Putamen (tissue), 1 donor: ENCODE measurements at places on chromosomes 1 and 21.

DNA sequence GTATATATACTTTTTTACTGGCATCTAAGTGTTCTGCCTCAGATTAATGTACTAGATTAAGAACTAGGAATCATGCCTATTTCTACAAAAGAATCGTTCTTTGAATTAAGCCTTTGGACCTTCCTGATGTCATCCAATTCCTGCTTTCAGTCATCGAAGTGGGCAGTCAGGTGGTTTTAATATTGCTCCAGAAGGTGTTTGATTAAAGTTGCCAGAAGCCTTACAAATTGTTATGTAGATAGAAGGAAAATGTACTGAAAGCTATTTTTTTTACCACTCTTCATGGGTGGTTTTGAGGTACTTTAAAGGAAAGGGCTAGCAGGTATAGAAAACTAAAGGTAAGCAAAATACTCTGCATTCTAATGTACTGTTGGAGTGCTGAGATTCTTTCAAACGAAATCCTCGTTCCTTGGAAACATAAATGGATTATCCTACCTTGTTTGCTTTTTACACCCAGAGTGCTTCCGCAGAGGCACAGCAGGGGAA is 716 bp downstream of the CTBS start:
- DNase-seq: no peak

- DNase-seq: no peak
Observed at GRCh38 chr1:33314416-33314815, 6.5 kb downstream of the A3GALT2 start.

DNA sequence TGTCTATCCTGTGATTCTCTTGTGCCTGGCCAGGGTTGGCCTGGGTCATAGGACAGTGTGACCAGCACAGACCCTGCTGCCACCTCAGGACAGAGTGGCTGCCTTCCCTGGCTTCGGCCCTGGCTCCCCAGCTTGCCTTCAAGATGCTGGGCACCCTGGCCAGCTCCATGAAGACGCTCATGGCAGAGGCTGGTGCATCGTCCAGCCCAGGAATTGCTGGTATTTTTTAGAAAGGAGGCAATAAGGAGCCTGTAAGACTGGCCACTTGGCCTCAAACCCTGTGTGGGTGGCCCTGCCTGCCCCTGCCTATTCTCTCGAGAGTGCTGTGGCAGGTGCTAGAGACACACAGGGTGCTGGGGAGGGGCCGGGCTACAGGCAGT is 70.4 kb upstream of the ACTRT2 start:
- no peak for DNase-seq

GRCh38 chr21:43703035-43703880 is 15.7 kb upstream of the PDXK start:
- DNase-seq: peak; percentile 47

DNA sequence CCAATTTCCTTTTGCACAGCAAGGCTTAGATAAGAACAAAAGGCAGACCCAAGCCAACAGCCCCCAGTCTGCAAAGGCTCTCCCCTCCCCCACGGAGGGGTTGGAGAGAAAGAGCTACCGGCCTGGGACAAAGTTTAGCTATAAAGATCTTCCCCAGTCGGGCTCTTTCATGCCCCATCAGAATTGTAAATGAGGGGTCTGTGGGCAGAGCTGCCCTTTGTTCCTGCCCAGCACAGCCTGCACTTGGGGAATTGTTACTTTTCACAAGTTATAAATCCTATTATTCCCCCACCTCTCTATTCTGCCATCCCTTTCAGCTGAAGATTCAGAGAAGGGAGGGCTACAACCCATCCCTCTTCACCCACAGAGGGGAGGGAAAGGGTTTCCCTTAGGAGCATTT is 3.5 kb downstream of the MYCL start:
- DNase-seq: no peak

DNA sequence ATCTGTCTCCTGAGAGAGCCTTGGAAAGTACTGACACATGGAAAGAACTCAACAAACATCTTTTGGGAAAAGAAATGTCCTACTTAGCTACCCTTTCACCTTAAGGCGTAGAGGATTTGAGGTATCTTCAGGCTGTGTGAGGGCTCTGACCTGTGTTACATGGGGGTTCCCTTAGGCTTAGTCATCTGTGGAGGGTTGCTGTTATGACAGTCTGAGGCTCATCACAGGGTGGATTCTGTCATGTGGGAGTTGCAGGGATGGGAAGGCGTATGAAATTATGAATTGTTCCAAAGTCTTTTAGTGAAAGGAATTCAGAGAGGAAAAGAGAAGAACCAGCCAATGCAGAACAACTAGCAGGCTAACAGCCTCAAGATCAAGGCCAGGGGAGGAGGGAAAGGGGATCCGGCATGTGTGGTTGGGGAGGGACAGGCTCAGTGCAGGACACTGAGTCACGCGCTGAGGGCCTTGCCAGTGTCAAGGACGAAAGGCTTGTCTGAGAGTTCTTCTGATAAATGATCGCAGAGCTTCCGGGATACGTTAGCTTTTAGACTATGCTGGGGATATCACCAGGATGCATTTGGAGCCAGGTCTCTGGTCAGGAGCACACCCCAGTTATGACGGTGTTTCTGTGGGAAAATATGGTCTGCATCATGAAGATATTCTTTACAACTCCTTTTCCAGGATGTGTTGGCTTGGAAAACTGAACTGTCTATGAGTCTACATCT is 24.6 kb upstream of the PLA2G2C start:
- DNase-seq: peak; percentile 73

DNA sequence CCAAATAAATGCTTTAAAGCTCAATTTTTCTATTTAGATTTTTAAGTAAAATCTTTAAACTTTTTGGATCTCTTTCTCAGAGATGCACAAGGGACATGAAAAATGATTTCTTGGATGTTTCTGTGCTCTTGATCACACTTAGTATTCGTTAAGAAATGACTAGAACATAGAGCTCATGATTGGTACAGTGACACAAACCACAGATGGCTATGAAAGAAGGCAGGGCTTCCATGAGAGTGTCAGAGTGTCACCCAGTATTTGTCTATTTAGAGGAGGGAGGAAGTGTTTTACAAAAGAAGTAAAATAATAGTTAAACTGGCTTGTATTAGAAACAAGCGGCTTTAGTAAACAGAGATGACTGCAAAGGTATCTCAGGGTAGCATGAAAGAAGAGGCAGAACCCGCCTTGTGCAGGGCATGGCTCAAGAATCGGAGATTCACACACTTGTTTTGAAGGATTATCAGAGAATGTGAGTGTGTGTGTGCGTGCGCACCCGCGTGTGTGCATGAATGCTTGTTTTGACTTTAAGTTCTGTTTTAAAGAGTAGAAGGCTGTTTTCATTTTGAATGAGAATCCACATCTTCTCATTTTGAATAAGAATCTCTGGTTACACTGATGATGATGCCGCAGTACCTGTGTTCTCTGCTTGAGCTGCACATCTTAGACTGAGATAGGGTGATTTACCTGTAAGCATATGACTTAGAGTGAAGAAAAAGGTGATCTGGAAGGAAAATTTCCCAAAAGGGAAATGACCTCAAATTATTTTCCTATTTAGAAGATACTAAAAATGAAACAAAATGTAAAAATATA is 82.1 kb downstream of the VPS26C start:
- no peak for DNase-seq

DNA sequence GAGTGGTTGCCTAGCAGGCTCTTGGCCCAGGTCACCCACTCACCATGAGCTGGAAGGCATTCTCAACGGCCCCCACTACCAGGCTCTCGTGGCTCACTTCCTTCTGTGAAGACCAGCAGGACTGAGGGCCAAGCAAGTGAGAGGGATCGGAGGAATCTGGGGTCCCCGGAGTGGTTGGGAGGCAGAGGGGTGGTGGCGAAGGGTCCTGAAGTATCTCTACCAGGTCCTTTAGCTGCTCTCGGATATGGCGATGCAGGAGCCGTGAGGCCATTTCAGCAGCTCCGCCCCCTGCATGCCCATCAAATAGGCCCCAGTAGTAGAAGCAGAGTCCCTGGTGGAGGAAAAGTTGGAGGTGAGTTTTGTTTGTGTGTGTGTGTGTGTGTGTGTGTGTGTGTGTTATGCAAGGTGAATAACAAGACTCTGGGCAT is 2.4 kb downstream of the PPM1J start:
- DNase-seq: no peak

GRCh38 chr21:29289317-29289716 is 9.4 kb upstream of the BACH1 start:
- no peak for DNase-seq

GRCh38 chr1:30822966-30823581 is 65.5 kb upstream of the LAPTM5 start:
- no peak for DNase-seq

DNA sequence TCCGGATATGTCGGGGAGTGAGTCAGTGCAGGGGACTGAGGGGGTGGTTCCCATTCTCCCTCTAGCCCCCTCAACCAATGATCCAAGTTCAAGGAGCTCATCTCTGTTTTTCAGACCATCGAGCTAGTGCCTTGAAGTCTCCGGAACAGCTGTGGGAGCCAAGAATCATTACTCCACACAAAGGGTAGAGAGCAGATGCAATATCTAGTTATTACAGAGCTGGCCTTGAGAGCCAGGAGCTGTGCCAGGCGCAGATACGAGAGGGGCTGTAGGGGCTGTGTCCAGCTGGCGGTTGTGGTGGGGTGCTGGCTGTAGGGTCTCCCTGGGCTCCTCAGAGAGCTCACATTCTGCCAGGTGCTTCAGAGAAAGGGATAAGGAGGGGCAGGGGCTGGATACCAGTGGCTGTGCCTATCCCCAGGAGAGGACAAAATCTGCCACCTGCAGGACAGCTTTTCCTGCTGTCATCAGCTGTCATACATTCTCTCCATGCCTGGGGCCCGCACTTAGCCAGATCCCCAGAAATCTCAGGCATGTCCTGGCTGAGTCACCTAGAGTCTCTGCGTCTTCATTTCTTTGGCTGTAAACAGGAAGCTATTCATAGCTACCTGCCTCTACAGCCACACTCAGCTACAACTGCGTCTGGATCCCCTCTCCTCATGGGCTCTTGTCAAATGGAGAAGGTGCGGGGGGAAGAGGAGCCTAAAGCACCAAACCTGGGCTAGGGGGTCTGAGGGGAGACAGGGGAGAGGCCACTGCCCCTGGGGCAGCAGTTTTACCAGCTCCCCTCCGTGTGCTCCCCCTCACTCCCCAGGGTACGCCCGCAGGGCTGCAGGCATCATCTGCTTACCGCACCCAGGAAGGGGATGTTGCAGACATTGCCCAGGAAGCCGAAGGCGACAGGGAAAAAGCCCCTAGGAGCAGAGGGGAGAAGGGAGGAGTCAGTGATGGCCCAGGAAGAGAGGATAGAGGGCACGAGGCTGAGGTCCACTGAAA is 2.4 kb upstream of the KISS1 start:
- no peak for DNase-seq

GRCh38 chr1:30049748-30050296 is 673.6 kb downstream of the MATN1 start:
- DNase-seq: no peak

DNA sequence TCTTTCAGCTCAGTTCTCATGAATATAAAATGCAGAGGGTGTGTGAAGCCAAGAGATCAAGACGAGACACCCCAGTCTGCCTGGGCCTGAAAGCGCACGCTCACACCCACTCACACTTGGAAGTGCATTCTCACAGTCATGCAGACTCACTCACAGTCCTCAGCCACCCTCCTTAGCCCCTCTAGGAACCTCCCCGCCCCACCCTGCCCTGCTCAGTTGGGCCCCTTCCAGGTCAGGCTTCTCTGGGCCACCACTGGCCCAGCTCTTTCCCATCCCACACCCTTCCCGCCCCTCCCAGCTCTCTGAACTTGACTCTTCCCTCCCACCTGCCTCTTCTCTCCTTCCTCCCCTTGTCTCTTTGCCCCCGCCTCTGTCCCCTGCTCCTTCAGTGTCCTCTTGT is 93.8 kb downstream of the EPHB2 start:
- DNase-seq: no peak

GRCh38 chr1:172121081-172121717 is 279.9 kb downstream of the DNM3 start:
- DNase-seq: no peak

DNA sequence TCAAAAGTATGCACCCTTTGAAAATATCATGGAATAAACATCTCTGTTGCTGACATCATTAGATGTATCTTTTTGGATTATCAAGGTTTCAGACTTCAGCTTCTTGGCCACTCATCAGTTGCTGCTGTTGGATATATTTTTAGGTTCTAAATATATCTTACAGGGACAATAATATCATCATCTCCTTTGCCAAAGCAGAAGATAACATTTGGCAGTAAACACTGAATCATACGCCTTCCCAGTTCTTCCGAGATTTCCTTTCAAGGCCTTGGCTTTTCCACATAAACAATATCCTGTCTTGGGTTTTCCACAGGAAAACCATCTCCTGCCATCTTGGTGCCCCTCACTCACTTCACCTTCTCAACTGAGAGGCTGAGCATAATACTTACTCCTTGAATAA is 39.3 kb downstream of the RGS7 start:
- DNase-seq: no peak

GRCh38 chr21:42013931-42014330 is 3.8 kb upstream of the ZBTB21 start:
- no peak for DNase-seq

GRCh38 chr1:24558902-24559791 is 3.3 kb downstream of the NCMAP start:
- DNase-seq: peak; percentile 77

- DNase-seq: no peak
Observed at GRCh38 chr1:6651909-6652308, 27.2 kb downstream of the THAP3 start.

GRCh38 chr1:33049371-33049770 is 12.7 kb upstream of the AK2 start:
- no peak for DNase-seq

- DNase-seq: peak; percentile 66
Observed at GRCh38 chr1:91751275-91751674, 134.7 kb downstream of the TGFBR3 start.

- DNase-seq: peak; percentile 76
Observed at GRCh38 chr1:18883636-18884418, 18.5 kb downstream of the ALDH4A1 start.

- DNase-seq: no peak
Observed at GRCh38 chr1:222372221-222372620, 175.7 kb downstream of the HHIPL2 start.

DNA sequence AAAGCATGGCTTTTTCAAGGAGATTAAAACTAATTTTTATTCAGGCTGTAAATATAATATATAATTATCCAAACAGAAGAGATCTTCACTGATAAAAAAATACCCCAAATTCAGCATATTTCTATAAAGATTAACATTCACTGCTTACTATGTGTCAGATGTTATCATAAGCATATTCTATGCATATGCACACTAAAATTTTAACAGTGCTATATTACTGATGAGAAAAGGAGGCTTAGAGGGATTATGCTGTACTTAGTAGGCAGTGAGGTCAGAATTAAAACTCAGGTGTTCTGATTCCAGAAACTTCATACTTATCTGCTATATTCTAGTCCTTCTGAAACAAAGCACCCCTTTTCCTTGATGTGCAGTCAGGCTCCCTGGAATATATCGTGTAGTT is 33.8 kb upstream of the ATP6V1G3 start:
- no peak for DNase-seq

GRCh38 chr1:897226-897625 is 26.5 kb upstream of the SAMD11 start:
- DNase-seq: no peak

DNA sequence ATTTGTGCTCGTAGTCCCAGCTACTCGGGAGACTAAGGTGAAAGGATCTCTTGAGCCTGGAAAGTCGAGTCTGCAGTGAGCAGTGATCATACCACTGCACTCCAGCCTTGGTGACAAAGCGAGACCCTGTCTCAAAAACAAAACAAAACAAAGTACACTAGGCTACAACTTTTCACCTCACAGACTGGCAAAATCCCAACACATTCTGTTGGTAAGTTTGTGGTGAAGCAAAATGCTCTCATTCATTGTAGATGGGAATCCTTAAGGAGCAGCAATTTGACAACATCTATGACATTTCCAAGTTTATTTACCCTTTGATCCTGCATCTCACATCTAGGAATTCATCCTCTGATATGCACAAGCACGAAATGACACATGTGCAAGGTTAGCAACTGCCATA is 20.2 kb upstream of the SLC1A7 start:
- DNase-seq: no peak

- peak; percentile 0 for DNase-seq
Observed at GRCh38 chr1:170240409-170240808, 94.7 kb downstream of the NTMT2 start.
